ENCODE measurements at places on chromosomes 7 and 10. TPM values are rescaled to one million over a fixed set of nuclear protein-coding genes. Genes with fewer than 3 reads are reported as not detected.

PRKG1 gene
- total RNA-seq = 29.4 TPM

ADRA2A gene
- 2.8 TPM for total RNA-seq

GRCh38 chr10:84008878-84009277, 130.4 kb upstream of the GHITM start:
- no peak for ATAC-seq

GRCh38 chr10:97023401-97024167, 162.2 kb downstream of the SLIT1 start:
- ATAC-seq = no peak

DNA sequence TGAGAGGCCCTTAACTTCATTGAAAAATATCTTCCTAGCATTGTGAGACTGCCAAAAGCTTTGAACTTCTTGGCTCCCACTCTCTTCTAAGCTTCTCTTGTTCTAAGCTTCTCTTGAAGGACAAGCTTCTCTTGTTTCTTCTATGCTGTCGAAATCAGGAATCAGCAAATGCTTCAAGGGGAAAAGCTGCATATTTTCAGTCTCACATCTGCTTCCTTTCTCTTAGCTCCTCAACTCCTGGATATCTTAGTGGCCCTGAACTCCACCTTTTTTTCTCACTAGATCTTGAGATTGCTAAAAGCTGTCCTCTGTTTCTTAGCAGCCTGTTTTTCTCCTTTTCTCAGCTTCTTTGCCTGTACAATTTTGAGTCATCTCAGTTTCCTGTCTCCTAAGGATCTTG, 73.0 kb downstream of the NEUROD6 start:
- no peak for ATAC-seq

GRCh38 chr10:97547962-97548361, 24.6 kb upstream of the ANKRD2 start:
- ATAC-seq = no peak

DNA sequence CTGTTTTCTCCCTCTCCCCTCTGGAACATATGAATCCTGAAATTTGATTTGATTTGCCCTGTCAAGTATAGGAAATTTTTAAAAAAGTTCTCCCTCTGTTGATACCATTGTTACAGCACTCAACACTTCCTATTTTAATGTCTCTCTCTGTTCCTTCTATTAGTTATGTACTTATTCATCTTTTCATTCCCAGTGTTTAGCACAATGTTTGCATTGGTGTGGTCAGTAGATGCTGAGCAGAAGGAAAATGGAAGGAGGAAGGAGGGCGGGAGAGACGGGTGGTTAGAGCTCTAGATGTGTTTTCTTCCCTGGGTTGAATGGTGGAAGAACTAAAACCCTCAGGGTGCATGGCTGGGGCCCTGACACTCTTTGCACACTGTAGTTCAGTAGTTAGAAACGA, 79.5 kb downstream of the WNT2 start:
- ATAC-seq = no peak

Measured in motor neuron (in vitro differentiated cells).